ENCODE measurements at places on chromosomes 2 and 18.

- no peak for DNase-seq
Observed at GRCh38 chr2:211454679-211455078, 898.3 kb downstream of the CPS1 start.

- no peak for DNase-seq
Observed at GRCh38 chr2:226847090-226847489, 11.2 kb downstream of the RHBDD1 start.

DNA sequence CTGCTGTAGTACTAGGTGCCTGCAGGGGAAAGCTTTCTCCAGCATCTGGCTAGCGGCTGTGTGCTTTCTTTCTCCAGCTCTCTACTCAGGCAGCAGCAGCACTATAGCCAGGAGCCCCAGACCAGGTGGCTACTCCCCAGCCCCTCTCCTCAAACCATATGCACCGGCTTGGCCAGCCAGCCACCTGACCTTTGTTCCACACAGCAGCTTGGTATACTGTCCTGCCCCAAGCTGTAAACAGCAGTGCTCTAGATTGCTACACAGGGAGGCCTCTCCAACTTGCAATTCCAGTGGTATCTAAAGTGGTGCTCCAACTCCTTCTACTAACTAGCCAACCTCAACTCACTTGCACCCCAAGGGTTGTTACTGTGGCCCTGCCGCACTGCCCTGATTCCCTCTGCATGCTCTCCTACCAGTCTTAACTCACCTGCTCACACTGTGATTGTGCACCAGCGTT lies 19.6 kb downstream of the LDAH start:
- DNase-seq: no peak

GRCh38 chr18:39825485-39826150 lies 2129.4 kb upstream of the PIK3C3 start:
- no peak for DNase-seq

DNA sequence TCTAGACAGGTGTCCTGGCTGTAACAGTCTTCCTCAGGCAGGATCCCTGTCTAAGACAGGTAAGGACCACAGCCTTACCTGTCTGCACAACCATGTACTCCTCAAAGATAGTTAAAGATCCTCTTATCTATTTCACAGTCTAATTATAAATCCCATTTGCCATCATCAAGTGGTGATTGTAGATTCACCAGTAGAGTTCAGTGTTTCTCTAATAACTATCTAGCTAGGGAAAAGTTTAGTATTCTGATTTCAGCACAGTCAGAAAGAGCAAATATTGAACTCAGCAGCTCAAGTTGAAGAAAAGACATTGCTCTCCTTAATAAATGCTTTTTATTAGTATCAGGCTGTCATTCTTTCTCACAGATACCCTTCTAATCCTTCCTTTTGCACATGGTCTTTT lies 1305.5 kb upstream of the NXPH2 start:
- DNase-seq: no peak

GRCh38 chr2:101881131-101881530 lies 110.6 kb upstream of the IL1R2 start:
- no peak for DNase-seq

DNA sequence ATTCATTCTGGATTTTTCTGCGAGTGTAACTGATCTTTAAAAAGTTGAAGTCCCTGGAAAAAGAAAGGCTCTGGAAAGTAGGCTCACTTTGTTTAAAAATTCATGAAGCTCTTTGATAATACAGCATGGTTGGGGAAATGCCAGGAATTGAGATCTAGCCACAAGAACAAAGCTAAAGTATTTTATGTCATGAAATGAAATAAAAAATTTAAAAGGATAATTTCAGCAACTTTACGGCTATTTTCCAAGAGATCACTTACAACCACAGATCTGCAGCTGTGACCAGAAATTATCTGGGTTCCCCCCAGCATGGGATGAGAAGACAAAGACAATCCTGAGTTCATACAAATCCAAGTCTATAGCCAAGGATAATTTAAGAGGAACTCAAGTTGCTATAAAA lies 25.3 kb upstream of the RFX8 start:
- DNase-seq: no peak

GRCh38 chr18:23122334-23123229 lies 12.7 kb upstream of the CABLES1 start:
- no peak for DNase-seq

DNA sequence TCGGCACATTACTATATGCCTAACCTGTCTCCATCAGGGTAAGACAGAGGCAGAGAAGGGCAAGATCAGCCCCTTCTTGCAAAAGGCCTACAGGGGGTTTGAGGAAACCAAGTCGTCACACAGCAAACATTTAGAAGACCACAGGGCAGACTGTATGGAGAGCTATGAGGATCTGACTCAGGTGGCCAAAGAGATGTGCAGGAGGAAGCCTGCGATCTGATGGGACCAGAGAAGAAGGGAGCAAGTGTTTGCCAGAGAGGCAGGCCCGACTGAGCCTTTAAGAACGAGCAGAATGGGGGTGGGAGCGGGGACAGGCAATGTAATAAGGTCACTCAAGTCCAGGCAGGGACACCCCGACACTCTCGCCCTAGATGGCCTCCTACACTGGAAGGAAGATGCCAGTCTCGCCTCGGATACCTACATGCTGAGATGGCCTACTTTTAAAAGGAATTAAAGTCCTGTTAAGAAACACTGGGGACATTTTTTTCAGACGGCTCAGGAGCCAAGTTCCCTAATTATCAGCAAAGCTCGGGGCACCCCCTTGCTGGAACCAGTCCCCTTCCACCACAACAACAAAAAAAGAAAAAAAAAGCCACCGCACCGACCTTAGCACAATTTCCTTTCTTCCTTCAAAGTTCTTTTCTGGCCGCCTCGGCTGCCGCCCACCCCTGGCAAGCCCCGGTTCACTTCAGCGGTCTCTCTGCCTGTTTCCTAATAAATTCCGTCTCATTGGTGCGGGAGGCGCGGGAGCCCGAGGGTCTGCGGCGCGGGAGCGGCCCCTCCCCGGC lies 1.5 kb downstream of the SFXN5 start:
- no peak for DNase-seq

- DNase-seq: no peak
Observed at GRCh38 chr2:1488851-1489250, 75.6 kb downstream of the TPO start.

GRCh38 chr2:239236043-239236807 lies 164.6 kb downstream of the HDAC4 start:
- no peak for DNase-seq

DNA sequence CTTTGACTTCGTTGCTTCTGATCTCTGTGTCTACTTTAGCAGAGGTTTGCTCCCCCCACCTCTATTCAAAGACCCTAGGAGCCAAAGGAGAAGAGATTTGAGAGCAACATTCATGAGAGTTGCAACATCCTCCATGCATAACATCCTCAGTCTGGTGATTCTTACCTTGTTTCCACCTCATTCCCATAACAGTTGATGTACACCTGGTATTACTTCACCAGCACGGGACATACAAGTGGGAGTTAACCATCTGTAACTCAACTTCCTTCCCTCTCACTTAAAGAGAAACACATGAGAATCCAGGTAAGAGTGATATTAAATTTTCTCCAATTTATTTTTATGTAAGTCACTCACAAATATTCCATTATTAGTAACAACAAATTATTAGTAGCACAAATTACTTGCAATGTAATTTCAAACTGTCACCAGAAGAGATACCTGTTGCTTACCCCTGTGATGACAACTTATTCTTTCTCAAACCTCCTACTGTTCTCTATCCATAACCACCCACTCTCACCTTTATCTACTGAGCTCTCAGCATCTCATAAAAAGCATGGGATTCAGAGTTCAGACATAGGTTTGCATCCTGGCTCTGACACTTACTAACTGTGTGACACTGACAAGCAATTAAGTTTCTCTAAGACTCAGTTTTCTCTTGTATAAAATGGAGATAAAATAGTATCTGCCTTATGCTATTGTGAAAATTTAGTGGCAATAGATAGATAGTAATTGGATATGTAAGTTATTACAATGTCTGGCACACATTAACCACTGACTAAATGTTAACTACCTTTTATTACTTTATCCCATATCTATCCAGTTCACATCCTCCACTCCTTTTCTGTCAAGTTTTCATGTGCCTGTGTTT lies 184.6 kb upstream of the SRD5A2 start:
- no peak for DNase-seq

- DNase-seq: no peak
Observed at GRCh38 chr2:37427241-37427640, 82.8 kb downstream of the QPCT start.

DNA sequence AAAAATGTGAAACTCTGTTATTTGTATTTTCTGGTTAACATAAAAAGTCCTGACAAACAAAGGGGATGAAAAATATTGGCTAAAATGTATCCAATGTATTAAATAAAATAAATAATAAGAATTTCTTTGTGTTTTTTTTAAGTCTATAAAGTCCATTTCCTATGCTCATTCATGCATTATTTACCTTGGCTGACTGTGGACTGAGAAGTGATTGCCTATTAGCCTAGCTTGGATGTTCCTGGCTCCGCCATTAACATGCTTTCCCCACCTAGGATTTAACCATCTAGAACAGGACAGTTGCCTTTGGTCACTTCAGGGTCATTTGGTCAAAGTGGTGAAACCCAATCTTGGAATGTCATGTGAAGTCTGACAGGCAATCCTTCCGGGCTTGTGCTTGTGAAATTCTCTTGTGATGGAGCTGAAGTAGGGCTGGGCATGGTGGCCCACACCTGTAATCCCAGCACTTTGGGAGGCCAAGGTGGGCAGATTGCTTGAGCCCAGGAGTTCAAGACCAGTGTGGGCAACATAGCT lies 60.4 kb upstream of the TANC1 start:
- DNase-seq: no peak

GRCh38 chr18:69387186-69387585 lies 13.5 kb upstream of the DOK6 start:
- DNase-seq: no peak

GRCh38 chr2:126885751-126886210 lies 12.9 kb upstream of the TEX51 start:
- no peak for DNase-seq

GRCh38 chr2:40487602-40488001 lies 35.7 kb upstream of the SLC8A1 start:
- DNase-seq: no peak

- no peak for DNase-seq
Observed at GRCh38 chr2:142041996-142042395, 88.8 kb downstream of the LRP1B start.

- DNase-seq: no peak
Observed at GRCh38 chr2:180653481-180653880, 326.9 kb upstream of the UBE2E3 start.

DNA sequence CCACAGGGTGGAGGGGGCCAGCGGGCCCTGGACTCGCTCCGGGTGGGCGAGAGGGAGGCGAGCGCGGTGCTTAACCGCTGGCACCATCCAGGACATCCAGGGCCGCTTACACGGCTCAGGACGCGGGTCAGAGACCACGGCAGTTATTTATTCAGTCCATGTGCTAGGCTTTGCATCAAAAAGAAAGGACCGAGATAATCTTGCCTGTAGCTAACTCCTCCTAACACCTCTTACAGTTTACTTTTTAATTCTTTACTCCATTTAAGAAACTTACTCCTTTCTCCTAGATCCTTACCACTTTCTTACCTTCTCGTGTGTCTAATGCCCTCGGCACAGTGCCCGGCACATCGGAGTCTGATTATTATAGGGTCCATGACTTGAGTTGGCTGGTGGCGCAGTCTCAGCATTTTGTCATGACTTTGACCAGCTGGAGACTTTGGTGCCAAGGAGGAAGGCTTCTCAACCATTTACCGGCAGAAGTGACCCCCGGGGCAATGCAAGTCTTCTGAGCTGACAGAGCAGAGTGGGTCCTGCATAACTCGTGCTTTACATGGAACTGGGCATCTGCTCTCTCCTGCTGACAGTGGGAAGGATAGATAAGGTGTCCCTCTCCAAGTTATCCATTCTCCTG lies 503 bp downstream of the ANXA4 start:
- DNase-seq: no peak

DNA sequence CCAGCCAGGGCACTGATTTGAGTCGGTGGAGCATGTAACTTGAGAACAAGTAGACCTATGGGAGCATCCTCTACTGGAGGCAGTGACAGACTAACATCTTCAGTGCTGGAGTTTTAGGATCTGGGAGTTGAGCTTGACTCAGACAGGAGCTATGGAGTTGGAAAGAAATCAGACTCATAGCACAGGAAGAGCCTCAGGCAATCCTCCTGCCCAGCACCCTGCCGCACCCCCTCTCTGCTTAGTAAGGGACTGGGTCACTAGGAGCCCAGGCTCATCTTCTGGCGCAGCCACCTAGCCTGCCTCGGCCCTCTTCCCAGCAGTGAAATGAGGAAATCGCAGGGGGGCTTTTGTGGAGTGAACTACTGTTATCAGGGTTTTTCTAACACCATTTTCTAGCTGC lies 3.6 kb downstream of the ARID5A start:
- DNase-seq: no peak

GRCh38 chr2:161033059-161033660 lies 127.1 kb upstream of the TANK start:
- DNase-seq: no peak

DNA sequence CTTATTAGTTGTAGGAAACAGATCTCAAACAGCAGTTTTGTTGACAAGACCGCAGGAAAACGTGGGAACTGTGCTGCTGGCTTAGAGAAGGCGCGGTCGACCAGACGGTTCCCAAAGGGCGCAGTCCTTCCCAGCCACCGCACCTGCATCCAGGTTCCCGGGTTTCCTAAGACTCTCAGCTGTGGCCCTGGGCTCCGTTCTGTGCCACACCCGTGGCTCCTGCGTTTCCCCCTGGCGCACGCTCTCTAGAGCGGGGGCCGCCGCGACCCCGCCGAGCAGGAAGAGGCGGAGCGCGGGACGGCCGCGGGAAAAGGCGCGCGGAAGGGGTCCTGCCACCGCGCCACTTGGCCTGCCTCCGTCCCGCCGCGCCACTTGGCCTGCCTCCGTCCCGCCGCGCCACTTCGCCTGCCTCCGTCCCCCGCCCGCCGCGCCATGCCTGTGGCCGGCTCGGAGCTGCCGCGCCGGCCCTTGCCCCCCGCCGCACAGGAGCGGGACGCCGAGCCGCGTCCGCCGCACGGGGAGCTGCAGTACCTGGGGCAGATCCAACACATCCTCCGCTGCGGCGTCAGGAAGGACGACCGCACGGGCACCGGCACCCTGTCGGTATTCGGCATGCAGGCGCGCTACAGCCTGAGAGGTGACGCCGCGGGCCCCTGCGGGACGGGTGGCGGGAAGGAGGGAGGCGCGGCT lies at the start of gene TYMS:
TYMS (plus strand) TSS at position 343 of the 690 bp plus-strand sequence; CDS start at position 433, 90 bp downstream.
- DNase-seq: no peak

DNA sequence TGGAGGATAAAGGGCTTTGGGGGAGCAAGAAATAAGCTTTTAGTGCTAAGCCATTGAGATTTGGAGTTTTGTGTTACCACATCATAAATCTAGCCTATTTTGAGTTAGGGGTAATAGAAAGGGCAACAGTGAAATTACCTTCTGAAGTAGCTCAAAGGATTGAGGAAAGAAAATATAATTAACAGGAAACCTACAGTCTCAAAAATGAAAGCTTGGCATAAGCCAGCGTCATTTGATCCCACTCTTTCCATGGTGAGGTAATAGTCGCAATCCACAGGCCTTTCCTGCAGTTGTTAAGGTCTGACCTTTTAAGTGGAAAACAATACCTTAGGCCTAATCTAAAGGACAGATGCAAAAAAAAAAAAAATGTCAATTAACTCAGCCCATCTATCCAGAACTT lies 182.7 kb downstream of the UXS1 start:
- DNase-seq: no peak
